ENCODE measurements at places on chromosomes 1 and 21.

- DNase-seq, result no peak
Measured at GRCh38 chr1:233114159-233114558, 163.7 kb downstream of the NTPCR start.

GRCh38 chr1:59151387-59151761, 145.5 kb upstream of the FGGY start:
- no peak for DNase-seq

DNA sequence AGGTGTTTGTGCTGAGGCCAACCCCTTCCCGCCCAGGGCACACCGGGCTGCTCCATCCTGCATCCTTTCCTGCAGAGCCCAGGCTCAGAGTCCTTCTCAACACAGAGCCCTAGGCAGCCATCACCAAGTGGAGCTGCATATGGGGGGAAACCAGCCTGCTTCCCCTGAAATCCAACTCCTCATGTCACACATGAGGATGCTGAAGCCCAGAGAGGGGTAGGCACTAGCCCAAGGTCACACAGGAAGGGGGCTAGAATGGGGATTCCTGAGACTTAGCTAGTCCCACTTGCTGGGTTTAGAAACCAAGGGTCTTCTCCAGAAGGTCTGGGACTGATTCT, 5.5 kb upstream of the TNFRSF1B start:
- no peak for DNase-seq

DNA sequence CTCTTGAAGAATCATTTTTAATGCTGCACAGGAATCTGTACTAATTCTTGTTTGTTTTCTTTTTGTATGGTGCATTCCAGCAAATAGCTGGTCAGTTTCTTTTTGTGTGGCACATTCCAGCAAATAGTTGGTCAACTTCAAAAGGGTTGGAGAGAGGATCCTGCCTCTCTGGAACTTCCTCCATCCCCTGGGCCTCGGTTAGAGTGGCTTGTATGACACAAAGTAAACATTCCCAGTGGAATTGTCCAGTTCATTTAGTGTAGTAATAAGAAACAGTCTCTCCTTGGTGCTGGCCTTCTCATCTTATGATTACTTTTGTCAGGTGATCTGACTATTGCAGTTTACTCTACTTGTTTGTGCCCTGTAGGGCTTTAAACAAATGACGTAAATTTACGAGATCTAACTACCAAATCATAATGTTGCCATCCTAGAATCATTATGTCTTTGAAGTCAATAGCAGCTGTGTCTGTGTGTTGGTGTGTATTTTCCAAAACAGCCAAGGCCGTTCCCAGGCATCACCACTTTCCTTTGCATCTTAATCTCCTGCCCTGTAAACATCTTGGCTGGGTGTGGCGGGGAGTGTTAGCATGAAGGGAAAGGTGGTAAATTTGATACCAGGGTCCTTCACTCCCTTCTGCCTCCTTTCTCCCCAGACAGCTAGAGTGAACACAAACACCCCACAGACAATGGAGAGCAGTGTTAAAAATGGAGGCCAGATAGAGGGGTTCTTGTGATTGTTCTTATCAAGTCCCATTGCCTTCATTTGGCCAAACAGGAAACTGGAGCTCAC, 77.9 kb downstream of the CDC7 start:
- no peak for DNase-seq

DNA sequence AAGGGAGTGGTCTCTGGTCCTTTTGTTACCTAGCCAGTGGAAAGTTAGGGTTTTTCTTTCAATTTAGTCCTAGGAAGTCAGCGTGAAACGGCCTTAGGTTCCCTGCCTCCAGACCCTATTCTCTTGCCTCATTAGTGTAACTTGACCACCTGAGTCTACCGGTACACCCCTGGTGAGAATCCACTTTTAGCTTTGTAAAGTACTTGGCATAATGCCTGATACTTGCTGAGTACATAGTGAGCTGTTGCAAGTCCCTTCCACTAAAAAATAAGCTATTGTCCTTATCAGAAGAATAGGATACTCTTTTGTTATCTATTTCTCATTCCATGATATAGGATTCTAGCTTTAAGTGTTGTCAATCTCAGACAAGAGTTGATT, 228.8 kb downstream of the ST6GALNAC3 start:
- no peak for DNase-seq

- no peak for DNase-seq
Measured at GRCh38 chr1:37998089-37998808, 7.1 kb downstream of the FHL3 start.

GRCh38 chr1:1067284-1067859, 6.7 kb downstream of the RNF223 start:
- DNase-seq, result no peak

- DNase-seq, result no peak
Measured at GRCh38 chr1:230826166-230826875, 42.0 kb downstream of the C1orf198 start.

Measured in stimulated activated CD4-positive, alpha-beta T cell treated with anti-CD3 and anti-CD28 coated beads, Interleukin-1b, Interleukin-23, amount 100 ng/mL, for 48 hours (primary cell).